AG04450 (cell line): ENCODE measurements at places on chromosomes 12 and 14.
A peak's percentile ranks its signal among the peaks of the same experiment; 100 is the strongest.

GRCh38 chr12:132824053-132824452 is 4.6 kb downstream of the GOLGA3 start:
- DNase-seq: no peak

GRCh38 chr12:123976227-123976826 is 3.3 kb downstream of the ZNF664 start:
- no peak for DNase-seq

DNA sequence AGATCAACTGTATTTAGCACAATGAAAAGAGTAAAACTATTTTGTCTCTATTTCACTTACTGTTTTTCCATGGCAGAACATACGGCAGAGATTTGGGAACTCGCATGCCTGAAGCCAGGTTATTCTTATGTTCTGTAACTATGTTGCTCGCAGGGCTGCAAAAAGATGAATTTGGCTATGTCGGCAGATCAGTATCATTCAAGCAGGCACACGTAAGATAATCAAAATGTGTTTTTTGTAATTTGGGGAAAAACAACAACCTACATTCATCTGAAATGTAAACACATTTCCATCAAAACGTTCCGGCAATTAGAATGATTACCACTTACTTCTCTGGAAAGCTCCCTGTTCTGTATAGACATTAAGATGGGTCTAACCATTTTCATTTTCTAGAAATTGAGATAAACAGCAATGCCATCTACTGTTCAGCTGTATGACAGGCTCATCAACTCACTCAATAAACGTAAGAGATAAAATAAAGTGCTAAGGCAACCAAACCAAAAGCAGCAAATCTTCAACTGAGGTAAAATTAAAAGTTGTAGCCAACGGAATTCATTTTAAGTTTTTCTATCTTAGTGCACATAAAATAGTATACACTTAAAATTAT is 13.0 kb downstream of the GTSF1 start:
- DNase-seq: no peak

GRCh38 chr12:10241727-10242126 is 29.1 kb downstream of the GABARAPL1 start:
- DNase-seq: no peak

GRCh38 chr14:85572845-85573244 is 42.9 kb downstream of the FLRT2 start:
- peak; percentile 32 for DNase-seq

- no peak for DNase-seq
Observed at GRCh38 chr14:99819514-99819913, 26.3 kb downstream of the EML1 start.

- DNase-seq: peak; percentile 58
Observed at GRCh38 chr12:111503116-111503515, 96.0 kb downstream of the ATXN2 start.

DNA sequence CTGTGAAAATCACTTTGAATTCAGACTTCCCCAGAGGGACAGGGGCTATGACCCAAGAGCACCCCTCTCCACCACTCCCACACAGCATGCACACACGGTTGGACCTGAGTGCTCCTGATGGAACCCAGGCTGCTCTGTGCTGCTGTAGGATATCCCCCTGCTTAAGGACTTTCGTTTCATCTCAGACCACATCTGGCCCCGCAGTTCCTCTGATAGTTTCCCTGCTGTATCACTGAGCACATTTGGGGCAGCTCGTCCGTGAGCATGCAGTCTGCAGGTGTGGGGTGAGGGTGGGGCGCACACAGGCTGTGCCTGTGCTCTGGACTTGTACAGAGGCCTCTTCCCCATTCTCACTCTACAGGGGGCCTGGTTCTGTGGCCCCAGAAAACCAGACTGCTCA is 345.2 kb upstream of the FKBP4 start:
- DNase-seq: no peak

- no peak for DNase-seq
Observed at GRCh38 chr12:54160769-54161480, 27.9 kb downstream of the SMUG1 start.

DNA sequence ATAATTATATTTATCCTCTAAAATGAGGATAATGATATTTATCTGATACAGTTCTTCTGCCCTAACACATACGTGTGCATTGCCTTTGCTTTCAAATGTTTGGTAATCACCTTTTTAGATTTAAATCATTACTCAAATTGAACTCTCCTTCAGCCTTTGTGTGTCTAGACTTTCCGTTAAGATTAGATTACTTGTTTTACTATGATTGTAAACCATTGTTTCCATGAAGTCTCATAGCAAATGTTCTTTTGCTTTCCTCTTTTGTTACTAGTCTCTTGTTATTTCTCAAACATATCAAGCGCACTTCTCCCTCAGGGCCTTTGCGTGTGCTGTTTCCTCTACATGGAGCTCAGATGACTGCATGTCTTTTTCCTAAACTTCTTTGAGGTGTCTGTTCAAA is 63.7 kb downstream of the ETV6 start:
- DNase-seq: no peak

GRCh38 chr14:103500148-103500990 is 22.3 kb downstream of the CKB start:
- peak; percentile 66 for DNase-seq

- no peak for DNase-seq
Observed at GRCh38 chr14:106879241-106879640, 1352.9 kb downstream of the TMEM121 start.

DNA sequence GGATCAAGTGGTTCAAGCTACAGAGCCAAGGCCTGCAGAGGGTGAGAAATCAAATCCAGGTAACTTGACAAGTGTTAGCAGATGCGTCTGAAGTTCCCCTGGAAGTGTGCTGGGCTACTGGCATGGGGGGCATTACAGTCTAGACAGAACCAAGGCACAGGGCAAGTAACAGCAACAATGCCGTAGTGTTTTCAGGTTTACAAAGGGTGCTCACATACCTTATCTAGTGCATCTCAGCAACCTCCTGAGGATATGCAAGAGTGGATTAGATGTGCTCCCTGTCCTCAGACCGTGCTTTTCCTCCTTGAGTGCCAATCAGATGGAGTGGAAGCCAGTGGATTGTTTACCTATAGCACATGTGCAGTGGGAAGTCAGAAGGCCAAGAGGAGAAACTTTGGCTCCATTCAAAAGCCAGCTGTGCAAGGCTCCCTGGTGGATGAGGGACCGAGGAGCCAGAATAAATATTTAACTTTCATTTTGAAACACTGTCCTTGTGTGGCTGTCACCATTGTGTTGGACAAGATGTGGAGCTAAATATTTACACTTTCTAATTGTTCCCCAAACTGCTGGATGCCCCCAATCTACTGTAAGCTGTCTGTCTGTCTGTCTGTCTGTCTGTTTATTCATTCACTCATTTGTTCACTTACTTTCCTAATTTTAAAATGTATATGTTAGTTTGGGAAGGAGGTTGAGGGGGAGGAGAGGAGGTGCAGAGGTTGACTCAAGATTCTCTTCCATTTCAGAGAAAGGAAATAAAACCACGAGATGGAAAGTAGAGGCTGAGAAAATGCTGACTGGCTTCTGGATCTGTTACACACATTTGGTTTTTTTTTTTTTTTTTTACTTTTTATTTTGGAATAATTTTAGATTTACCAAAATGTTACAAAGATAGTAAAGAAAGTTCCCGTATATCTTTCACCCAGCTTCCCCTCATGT is 184.0 kb upstream of the PARP11 start:
- no peak for DNase-seq

DNA sequence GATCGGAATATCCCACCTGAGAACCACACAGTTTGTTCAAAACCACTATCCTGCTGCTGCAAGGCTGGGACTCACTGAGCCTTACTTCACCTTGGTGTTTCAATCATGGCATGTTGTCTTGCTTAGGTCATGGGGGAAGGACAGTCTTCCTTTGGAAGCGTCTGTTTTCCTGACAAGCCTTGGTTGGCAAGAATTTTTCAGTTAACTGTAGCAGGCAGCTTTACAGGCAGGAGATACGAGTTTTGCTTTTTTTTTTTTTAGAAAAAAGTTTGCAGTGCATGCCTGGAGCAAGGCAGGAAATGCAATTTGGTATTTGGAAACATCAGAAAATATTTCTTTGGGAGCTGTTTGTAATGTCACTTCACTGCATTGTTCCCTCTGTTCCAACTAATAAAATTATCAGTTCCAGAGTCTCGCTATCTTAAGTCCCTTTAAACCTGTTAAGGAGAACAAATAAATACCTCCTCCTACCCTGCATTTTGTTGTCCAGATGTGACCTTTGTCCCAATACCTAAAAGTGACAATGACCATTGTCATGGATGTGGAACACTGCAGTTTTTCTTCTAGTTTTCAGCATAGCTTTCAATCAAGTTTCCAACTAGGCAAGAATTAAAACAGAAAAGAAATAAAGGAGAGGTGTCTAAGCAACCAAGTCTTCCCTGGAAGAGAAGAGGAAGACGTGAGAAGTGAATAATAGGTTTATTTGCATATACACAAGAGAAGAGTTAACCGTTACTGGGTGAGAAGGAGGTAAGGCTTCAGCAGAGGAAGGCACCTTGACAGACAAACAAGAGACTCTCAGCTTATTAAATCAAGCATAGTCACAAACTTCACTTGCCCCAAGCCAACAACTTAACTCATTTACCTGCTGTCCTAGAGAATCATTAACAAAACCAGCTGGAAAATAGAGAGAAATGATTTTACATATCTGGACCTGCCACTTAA is 71.4 kb upstream of the ACTN1 start:
- no peak for DNase-seq

GRCh38 chr12:69898236-69898635 is 73.2 kb downstream of the MYRFL start:
- no peak for DNase-seq

DNA sequence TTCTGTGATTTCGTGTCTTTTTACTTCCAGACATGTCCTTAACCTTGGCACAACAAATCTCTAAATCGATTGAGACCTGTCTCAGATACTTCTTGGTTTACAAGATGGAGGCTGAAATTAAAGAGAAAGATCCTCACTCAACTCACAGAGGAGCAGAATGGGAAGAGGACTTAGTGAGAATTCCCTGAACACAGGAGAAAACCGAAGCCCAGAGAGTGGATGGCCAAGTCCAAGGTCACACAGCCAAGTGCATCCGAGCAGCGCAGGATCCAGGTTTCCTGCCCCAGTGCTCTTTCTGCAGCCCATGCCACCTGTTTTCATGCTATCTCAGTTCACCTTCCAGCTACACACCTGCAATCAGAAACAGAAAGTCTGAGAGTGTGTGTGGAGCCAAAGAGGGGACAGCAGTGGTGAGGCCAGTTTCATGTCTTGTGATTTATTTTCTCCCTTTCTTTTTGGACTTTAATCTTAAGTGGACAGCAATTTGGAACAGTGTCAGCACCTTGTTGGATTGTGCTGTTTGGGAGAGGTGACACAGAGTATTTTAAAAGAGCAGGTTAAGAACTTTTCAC is 22.9 kb upstream of the TCL1B start:
- no peak for DNase-seq
